Cardiac fibroblast (primary cell): ENCODE measurements at places on chromosomes 5 and 9.

- DNase-seq, result peak; percentile 61
These were observed 148.7 kb upstream of the SLC1A3 start for GRCh38 chr5:36457511-36458270.

GRCh38 chr5:173954671-173955521 is 34.1 kb upstream of the C5orf47 start:
- peak; percentile 41 for DNase-seq

DNA sequence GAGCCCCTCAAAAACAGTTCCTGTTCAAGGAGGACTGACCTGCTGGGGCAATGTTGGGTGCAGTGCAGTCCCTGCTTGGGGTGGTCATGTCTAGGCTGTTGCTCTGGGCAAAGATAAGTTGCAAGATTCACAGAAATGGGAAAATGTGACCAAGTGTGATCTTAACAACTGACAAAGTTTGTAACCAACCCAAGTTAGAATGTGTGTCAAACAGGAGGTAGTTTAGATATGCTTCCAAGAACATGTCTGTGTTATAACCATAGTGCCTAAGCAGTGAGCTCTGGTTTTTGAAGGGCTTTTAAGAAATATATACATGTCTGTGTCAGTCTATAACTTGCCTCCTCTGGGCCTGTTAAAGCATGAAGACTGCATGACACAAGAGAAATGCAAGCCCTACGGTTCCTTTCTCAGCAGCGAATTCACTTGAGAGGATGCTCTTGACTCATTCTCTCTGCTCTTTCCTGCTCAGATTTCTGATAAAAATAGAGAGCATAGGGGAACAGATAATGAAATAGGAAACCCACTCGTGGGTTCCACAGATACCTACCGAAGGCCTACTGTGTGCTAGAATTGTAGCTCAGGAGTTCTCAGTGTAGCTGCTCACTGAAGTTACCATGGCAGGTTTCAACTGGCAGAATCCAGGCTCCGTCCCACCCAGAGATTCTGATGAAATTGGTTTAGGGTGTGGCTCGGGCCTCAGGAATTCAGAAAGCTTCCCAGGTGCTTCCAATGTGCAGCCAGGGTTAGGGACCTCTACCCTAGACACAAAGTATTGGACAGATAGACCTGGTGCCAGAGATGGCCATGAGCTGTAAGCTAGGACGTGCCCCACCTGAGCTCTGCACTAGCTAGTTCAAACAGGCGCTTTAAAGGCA is 52.4 kb downstream of the ARHGEF37 start:
- no peak for DNase-seq

- no peak for DNase-seq
These were observed 123.3 kb downstream of the MLLT3 start for GRCh38 chr9:20499013-20499412.

- DNase-seq, result peak; percentile 26
These were observed 13.6 kb upstream of the FUBP3 start for GRCh38 chr9:130565792-130566191.

DNA sequence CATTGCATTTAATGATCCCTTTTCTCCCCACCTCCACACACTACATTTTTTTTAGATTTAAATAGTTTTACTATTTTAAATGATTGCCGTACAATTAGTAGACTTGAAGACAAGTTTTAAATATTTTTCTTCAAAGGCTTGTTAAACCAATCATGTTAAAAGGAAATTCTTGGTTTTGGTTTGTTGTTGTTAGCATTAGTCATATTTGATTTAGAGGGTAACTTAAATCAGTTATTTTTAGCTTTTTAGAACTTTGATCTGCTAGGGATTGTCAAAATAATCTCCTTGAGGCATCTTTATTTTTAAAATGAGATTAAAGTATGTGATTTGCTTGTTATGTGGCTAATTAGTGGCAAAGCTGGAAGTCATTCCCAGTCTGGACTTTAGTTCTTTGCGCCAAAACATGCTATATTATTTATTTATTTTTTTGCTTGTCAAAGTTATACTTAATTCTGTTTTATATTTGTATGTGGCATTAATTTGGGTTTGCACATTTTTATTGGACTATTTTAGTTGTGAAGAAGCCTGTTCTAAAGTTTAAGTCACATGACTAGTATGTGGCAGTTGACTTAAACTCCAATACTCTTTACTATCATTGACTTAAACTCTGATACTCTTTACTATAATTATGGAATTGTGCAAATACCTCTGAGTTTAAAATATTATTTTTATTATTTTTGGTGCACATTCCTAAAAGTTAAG is 14.7 kb downstream of the ITGA1 start:
- peak; percentile 49 for DNase-seq

DNA sequence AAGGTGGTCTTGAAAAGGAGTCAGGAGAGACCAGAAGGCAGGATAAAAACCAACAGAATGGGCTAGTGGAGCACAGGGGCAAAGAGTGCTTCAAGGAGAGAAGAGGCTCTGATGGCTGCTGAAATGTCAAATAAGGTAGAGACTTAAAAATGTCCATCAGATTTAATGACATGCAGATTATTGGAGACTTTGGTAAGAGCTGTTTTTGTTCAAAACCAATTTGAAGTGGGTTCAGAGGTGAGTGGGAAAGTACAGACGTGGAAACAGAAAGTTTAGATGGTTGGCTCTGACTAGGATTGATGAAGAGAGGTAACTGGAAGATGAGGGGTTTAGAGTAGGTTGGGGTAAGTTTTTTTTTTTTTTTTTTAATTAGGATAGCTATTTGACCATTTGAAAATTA is 14.1 kb downstream of the SLC25A46 start:
- no peak for DNase-seq

DNA sequence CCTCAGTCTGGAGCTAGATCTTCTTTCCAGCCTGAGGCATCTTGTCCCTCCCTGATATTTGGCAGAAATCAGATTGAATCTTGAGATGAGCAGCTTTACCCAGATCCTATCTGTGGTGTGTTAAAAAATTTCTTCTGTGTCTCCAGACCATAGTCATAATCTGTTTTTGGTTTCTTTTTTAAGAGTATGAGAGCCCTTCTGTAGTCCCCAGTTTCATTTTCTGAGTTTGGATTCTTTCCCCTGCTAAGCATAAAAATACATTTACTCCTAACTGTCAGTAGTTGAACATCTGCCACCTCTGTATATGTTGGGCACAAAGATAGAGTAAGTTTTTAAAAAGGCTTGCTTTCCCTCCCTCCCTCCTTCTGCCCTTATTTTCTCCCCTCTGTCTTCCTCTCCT is 137.7 kb downstream of the CNTLN start:
- DNase-seq, result peak; percentile 5

DNA sequence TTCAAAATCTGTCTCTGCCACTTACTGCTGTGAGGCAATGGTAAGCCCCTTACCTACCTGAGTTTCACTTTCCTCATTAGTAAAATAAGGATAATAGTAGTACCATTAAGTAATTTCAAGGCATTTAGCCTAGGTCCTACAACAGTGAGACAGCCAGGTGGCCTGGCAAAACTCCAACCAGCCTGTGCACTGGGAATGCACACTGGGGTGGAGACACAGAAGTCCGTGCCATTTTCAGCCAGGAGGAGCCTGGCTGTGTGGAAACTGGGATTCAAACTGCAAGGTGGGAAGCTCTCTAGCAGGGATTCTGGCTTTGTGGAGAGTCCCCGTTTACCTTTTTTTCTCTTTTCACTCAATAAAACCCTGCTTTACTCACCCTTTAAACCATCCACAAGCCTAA is 630.4 kb downstream of the PRELID2 start:
- DNase-seq, result no peak

GRCh38 chr9:94937214-94937903 is 210.9 kb downstream of the AOPEP start:
- DNase-seq, result peak; percentile 92

- DNase-seq, result peak; percentile 50
These were observed 680.0 kb downstream of the TAF11L14 start for GRCh38 chr5:18314192-18314778.

GRCh38 chr5:151667083-151667482 is 19.6 kb downstream of the SPARC start:
- peak; percentile 11 for DNase-seq

DNA sequence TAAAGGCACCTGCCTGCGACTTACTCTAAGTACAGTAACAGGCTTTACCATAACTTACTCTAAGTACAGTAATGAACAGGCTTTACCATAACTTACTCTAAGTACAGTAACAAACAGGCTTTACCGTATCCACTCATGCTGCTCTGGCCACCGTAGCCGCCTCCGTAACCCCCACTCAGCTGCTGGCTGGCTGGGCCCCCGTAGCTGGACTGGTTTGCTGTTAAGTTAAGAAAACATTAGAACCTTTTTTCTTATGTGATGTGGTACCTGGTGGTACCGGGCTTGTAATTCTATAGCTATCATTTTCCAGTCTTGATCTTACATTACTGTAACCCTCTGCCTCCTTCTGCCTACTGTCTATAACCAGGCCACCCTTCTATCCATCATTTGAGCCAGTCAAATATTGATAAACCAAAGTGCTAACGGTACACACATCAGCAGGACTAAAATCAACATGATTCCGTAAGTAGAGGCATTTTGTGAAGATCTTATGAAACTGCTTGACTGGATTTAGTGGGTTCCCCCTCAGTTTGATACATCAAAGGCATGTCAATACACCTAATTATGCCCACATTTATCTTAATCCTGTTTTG is 7.4 kb downstream of the HNRNPH1 start:
- DNase-seq, result no peak

GRCh38 chr5:150497989-150498317 is 10.0 kb upstream of the NDST1 start:
- DNase-seq, result no peak

DNA sequence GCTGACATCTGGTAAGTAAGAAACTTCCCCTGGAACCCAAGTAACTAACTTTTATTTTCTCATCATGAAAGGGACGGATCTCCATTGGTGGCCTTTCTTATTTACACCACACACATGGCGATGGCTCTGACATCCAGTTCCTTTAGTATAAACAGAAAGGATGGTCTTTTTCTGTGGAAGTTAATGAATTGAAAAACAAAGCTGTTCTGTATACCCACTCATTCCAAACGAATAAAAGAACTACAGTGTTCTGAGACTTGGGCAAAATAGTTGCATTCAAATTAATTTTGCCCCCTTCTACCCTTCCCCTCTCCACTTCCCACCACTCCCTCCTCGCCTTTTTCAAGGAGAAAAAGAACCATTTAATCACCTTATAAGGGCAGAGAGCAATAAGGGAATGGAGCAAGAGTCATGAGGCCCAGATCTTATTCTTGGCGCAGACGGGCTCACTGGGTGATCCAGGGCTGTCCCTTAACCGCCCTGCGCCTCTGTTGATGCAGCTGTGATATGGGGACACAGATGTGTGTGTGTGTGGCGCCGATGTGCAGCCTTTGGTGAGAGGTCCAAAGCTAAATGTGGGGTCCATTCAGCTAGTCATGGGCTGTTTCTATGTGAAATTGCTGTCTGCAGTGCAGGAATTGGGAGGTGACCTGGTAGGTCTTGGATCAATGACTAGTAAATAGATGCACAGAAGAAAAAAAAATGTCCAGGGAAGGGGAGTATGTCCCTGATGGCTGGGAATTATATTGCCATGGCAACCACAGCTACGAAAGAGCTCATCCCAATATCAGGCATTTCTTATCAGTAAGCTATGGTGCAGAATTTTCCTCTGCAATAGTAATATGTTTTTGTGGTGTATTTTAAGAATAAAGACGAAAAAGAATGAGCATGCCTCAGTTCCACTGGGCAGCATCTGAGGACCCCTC is 141.5 kb upstream of the ERCC6L2 start:
- DNase-seq, result no peak

DNA sequence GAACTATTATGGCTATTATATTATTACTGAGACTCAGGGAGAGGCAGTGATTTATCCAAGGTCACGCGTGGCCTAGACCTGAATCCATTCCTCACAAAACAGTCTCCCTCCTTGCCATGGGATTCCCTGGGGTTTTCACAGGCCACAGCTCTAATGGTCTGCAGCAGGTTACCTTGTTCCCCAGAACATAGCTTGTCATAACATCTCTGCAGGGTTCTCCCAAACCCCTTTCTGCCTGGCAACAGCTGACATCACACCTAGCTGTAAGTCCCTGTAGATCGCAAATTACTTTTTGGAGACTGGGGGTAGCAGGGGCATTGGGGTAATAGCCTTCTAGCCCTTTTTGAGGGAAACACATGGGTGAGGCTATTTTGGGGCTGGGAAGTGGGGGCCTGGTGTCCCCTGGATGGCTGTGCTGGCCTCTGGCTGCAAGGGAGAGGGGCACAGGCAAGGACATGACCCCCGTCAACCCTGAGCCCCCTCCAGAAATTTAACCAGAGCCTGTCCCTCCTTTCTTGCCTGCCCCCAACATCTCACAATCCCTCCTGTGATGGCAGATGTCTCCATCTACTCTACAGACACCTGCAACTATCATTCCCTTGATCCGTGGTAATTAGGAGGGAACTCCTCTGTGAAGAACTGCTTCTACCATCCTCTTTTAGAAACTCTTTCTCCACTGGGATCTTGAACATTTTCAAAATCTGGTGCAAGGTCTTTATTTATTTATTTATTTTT is 1.3 kb downstream of the CD74 start:
- peak; percentile 23 for DNase-seq

DNA sequence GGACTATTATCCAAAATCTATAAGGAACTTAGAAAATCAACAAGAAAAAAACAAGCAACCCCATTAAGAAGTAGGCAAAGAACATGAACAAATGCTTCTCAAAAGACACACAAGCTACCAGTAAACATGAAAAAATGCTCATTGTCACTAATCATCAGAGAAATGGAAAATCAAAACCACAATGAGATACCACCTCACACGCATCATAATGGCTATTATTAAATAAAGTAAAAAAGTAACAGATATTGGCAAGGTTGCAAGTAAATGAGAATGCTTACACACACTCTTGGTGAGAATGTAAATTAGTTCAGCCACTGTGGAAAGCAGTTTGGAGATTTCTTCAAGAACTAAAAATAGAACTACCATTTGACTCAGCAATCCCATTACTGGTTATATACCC is 167.0 kb upstream of the DMRTA1 start:
- no peak for DNase-seq

GRCh38 chr9:132531195-132531594 is 51.2 kb upstream of the BARHL1 start:
- DNase-seq, result no peak

DNA sequence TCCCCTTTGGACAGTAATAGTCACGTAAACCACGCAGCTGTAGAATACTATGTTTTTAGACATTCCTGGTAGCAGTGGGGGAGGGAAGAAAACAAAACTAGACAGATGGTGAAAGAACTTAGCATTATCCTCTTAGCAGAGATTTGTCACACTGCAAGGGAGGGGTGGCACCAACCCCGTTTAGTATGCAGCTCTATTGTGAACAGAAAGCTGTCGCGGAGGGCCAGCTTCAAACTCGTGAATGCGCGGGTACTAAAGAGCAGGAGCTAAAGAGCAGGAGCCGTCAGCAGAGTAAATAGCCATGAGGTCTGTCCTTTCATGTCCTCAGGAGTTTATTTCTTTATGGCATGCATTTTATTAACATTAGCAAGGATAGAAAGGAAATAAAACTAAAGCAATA is 141.9 kb upstream of the SLC12A2 start:
- no peak for DNase-seq
